ENCODE measurements at places on chromosomes 5 and 9.

DNA sequence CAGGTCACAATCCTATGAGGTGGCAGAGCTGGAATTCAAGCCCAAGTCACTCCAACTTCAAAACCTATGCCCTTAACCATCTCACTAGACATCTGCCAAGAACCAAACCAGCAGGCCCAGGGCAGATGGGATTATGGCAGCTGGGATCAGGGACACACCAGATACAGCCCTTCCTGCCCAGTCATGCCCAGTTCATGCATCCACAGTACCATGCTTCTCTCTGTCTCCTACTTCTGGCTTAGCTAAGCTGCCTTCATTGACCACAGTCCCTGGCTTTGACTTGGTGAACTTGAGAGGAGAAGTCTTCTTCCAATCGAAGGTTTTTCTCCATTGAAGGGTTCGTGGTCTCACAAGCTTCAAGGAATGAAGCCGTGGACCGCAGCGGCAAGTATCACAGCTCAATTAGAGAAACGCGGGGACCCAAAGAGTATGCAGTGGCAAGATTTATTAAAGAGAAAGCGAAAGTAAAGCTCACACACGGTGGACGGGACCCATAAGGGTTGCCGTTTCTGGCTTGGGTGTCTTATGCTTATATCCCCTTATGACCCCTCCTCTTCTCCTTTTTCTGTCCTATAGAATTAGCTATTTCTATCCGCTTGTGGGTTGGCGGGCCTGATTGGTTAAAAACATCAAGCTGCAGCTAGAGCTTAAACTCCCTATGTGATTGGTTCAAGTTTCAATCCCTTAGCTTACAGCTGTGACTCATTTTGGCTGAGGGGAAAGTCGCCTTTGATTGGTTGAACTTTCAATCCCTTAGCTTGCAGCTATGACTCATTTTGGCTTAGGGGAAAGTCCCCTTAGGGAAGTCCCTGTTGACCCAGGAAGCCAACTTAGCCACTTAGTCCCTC is 101.2 kb downstream of the TRIM36 start:
- peak; percentile 8 for DNase-seq

DNA sequence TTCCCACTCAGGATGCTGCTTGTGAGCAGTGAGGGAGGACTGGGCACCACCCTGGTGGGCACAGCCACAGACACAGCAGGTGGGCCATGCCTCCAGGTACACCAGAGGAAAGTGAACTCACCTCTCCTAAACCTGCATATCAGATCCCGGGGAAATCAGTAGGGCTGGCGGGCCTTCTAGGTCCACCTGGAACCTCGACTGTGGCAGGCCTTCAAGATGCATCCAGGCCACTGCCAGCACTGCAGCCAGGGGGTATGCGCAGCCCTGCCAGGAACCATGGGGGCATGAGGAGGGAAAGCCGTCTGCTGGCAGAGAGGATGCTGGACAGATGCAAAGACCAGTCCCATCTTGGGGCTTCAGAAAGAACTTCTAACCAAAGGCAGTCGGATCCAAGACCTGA is 270.6 kb upstream of the IRX4 start:
- DNase-seq: no peak

DNA sequence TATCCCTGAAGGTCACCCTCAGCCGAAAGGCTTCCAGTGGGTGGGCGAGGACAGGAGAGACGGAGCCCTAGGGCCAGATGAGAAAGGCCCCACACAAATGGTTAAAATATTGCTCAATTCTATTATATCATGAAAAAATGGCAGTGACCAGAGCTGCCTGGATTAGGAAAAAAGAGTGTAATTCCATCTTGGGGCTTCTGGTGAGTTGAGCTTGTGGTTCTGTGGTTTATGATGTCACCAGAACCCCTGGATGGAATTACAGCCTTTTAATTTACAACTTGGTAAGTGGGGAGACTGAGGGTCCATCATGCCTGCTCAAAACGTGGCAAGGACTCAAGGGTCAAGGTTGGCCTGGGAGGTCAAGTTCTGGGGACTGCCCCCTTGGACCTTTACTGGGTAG is 55.5 kb upstream of the STC2 start:
- no peak for DNase-seq

GRCh38 chr9:107480386-107480789 is 9.2 kb downstream of the KLF4 start:
- DNase-seq: no peak

GRCh38 chr9:114093031-114093471 is 6.0 kb downstream of the KIF12 start:
- no peak for DNase-seq

DNA sequence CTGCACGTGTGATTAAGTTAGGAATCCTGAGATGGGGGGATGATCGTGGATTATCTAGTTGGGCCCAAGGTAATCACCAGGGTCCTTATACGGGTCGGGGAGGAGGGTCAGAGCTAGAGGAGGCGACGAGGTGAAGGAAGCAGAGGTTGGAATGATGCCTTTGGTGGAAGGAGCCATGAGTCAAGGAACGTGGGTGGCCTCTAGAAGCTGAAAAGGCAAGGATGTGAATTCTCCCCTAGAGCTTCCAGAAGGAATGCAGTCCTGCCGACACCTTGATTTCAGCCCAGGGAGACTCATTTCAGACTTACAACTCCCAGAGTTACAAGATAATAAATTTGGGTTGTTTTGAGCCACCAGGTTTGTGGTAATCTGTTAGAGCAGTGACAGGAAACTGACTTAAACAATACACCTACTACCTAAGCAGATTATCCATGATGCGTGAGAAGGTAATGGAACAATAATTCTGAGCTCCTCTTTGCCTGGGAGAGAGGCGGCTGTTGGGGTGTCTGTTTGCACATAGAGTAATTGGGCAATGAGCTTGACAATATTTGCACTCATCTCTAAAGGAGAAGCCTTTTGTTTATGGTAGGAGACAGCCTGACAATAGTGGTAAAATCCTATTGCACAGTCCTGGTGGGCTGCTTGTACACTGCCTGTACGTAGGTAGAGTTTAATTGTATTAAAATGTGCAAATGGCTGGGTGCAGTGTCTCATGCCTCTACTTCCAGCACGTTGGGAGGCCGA is 129.3 kb upstream of the IER5L start:
- no peak for DNase-seq

DNA sequence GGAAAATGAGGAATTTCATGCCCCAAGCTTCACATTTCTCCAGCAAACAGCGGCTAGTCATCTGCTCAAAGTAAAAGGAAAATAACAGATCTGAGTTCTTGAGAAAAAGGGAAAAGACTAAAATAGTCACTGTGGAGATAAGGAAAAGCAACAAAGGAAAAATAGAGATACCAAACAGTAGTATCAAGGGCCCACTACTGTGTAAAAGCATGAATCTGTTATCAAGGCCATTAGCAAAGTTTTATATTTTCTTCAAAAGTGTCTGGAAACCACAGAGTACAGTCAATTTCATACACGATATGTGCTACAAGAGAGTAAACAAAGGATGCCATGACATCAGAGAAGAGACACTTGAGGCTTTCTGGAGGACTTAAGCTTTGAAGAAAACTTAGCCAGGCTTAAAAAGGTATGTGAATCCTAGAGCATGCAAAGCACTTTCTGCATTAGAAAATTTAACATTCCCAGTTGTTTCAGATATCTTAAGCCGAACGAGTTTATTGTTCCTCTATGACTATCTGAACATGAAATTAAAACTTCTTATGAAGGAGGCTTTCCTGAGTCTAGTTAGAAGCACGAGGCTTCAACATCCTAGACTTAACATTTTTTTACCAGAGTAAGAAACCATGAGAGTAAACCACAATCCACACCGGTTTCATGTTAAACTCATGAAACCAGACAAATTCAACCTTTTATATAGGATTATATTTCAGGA is 1.2 kb downstream of the TTC33 start:
- DNase-seq: no peak

- no peak for DNase-seq
Measured at GRCh38 chr5:37248421-37248969, 681 bp downstream of the CPLANE1 start.

GRCh38 chr9:127396808-127397645 is at the start of gene SLC2A8:
SLC2A8 (plus strand) TSS chr9:127397169; CDS start chr9:127397231, 62 bp downstream.
- peak; percentile 90 for DNase-seq

DNA sequence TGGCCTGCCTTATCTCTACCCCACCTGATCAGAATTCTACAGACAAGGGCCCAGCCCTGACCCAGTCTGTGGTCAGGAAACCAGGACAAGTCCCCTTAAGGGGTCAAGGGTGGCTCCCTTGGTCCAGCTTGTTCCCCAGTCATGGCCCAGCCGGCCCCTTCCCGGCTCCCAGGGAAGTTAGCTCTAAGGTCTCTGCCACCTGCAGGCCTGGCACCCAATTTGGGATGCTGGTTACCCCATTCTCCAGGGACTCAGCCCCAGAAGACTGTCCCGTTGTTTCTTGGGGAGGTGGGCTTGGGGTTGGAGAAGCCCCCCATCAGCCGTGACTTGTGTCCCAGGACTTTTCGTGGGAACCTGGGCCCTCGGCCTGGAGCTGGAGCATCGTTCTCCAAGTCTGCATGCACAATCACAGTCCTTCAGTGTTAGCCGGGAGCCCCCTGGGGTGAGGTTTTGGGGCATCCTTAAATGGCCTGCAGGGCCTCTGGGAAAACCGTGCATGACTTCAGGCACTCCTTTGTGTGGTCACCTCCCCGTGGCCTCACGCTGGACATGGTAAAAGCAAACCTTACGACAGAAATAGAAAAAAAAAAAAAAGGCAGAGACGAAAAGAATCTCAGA is 150.8 kb upstream of the PHYKPL start:
- DNase-seq: no peak

DNA sequence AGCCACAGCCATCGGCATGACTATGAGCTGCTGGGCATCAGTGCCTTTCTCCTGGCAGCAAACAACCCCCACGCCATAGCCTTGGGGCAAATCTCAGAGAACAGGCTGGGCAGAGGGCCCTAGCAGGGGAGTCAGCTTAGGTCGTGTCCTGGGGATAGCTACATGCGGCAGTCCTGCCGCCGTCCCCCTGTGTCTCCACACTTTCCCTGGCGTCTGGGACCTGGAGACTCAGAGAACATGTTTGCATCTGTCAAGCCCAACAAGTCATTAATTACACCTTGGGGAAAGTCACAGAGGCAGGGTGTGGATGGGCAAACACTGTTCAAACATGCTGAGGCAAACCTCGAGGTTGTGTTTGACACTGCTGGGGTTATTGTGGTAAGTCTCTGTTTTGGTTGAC is 123.6 kb downstream of the C5orf15 start:
- DNase-seq: no peak

DNA sequence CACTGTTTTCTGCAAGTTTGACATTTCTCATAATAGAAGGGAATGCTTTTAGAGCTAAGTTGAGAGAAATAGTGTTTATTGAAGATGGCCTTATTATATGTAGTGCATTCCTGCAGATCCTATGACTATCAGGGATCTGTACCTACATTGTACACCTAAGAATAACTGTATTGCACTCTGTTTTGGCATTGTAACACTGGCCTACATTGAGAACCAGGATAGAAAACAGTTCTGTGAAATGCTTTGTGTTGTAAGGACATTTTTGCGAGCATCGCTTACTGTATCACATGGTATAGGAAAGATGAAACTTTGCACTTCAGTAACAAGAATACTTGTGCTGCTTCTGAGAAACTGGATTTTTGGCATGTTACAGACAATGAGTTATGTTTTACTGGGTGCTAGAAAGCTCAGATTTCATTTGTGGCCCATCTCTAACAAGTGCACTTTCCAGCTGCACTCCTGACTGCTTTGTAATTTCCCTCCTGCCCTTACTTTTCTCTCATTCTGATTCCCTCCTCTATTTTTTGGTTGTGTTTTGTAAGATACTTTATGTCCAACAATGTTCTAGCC is 30.6 kb downstream of the C9orf85 start:
- no peak for DNase-seq

- no peak for DNase-seq
Measured at GRCh38 chr5:39381376-39381775, 17.1 kb upstream of the C9 start.

DNA sequence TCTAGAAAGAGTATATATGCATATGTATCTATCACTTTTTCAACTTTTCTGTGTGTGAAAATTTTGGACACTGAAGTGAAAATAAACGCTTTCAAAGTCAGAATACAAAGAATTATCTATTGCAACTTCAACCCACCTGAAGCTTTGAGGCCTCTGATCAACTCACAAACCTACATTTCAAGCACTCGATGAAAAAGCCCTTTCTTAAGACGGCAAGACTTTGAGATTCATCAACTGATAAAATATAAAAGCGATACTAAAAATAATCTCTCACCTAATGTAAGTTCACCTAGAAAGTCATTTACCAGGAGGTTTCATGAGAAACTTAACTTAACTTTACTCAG is 1.2 kb downstream of the GOLPH3 start:
- no peak for DNase-seq

DNA sequence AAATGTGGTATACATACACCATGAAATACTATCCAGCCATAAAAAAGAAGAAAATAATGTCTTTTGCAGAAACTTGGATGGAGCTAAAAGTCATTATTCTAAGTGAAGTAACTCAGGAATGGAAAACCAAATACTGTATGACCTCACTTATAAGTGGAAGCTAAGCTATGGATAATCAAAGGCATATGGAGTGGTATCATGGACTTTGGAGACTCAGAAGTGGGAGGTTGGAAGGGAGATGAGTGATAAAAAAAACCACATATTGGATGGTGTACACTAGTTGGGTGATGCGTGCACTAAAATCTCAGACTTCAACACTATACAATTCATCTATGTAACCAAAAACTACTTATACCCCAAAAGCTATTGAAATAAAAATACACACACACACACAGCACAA is 24.5 kb downstream of the ADAMTS12 start:
- DNase-seq: no peak

GRCh38 chr5:98635656-98636055 is 137.8 kb upstream of the RGMB start:
- DNase-seq: no peak

GRCh38 chr5:141095263-141095641 is 837 bp downstream of the PCDHB2 start:
- DNase-seq: no peak

DNA sequence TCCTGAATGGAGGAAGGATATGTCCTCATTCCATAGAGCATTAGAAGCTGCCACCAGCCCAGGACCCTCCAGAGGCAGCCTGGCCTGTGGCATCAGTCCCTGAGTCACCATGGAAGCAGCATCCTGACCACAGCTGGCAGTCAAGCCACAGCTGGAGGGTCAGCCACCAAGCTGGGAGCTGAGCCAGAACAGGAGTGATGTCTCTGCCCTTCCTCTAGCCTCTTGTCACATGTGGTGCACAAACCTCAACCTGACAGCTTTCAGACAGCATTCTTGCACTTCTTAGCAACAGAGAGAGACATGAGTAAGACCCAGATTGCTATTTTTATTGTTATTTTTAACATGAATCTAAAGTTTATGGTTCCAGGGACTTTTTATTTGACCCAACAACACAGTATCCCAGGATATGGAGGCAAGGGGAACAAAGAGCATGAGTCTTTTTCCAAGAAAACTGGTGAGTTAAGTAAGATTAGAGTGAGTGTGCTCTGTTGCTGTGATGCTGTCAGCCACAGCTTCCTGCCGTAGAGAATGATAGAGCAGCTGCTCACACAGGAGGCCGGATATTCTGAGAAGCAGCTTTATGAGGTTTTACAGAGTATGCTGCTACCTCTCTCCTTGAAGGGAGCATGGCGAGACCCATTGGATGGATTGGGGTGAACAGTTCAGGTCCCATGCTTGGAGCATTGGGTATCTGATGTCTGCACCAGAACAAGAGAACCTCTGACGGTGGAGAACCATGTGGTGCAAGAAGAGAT is 13.0 kb upstream of the CYFIP2 start:
- DNase-seq: no peak

GRCh38 chr5:6309949-6310348 is 68.4 kb downstream of the MED10 start:
- no peak for DNase-seq

GRCh38 chr9:77512876-77513275 is 135.2 kb downstream of the GNA14 start:
- no peak for DNase-seq

GRCh38 chr5:73565969-73566547 is 515 bp downstream of the UTP15 start:
- no peak for DNase-seq

- DNase-seq: no peak
Measured at GRCh38 chr5:15439801-15440200, 60.2 kb upstream of the FBXL7 start.

All from stimulated activated CD4-positive, alpha-beta T cell treated with anti-CD3 and anti-CD28 coated beads, Interleukin-15, amount 100 ng/mL, for 48 hours (primary cell).